ENCODE measurements at places on chromosomes 2 and 18. TPM values are rescaled to one million over a fixed set of nuclear protein-coding genes. Genes with fewer than 3 reads are reported as not detected.
A peak's percentile ranks its signal among the peaks of the same experiment; 100 is the strongest.

- no peak for DNase-seq
These were observed 182.2 kb downstream of the SMAD2 start for GRCh38 chr18:47748093-47748796.

DNA sequence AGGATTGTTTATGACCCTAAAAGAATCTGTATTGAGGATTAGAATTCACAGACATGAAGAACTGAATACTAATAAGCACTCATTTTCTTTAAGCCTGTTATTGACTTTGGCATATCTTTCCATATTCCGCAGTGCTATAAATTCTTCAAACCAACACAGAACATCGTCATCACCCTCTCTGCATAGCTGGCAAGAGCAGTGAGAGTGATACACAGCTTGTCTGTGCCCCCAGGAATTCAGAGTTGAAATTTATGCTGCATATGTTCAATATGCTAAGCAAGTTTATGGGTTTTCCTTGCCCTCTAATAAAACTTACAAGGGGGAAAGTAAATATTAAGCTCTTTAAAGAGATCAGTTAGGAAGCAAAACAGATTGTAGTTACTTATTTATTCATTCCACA is 32.7 kb downstream of the CTLA4 start:
- no peak for DNase-seq

DNA sequence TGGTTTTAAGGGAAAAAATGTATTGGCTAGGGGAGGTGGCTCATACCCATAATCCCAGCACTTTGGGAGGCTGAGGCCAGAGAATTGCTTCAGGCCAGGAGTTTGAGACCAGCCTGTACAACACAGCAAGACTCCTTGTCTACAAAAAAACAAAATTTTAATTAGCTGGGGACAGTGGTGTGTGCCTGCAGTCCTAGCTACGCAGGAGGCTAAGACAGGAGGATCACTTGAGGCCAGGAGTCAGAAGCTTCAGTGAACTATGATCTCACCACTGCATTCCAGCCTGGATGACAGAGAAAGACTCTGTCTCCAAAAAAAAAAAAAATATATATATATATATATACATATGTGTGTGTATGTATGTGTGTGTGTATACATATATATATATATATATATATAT is 18.5 kb downstream of the CCDC88A start:
- no peak for DNase-seq

- no peak for DNase-seq
These were observed 82.8 kb upstream of the PIK3C3 start for GRCh38 chr18:41872206-41872605.

DNA sequence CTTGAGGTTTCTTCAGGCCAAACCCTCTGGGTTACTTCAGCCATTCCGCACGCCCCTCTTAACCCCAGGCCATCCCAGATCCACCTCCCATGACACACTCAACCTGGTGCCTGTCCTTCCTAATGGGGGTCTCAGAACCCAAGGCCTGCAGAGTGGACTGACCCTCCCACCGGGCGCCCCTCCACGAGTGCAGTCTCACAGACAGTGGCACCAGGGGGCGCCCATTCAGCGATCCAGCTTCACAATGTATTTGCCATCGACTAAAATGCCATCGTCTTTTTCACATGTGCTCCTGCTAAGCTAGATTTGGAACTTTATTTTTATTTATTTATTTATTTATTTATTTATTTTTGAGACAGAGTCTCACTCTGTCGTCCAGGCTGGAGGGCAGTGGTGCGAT is 38.5 kb downstream of the INPP5D start:
- peak; percentile 60 for DNase-seq

DNA sequence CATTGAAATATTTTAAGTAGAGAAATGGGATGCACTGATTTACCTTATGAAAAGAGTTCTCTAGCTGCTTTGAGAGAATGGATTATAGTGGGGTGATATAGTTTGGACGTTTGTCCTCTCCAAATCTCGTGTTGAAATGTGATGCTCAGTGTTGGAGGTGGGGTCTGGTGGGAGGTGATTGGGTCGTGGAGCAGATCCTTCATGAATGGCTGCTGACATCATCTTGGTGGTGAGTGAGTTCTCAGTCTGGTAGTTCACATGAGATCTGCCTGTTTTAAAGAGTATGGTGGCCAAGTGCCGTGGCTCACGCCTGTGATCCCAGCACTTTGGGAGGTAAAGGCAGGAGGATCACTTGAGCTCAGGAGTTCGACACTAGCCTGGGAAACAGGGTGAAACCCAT is 58.7 kb upstream of the SH3RF3 start:
- DNase-seq = no peak

DNA sequence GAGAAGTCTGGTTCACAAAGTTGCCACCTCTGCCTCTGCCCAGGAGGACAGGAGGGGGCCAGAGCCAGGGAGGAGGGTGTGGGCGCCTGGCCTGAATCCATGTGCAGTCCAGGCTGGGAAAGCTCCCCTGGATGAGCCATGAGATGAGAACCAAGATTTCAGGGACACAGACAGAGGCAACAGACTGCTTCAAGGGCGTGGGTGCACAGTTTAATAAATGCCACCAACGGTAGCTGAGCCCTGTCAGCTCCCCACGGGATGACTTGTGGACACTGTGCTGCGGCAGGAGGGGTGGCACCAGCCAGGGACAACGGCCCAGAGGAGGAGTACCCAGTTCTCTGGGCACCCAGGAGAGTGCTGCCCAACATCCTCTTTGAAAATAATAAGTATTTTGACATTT is 15.2 kb downstream of the CAPG start:
- DNase-seq = peak; percentile 50

- DNase-seq = no peak
These were observed 11.7 kb downstream of the TTC21B start for GRCh38 chr2:165941827-165942226.

DNA sequence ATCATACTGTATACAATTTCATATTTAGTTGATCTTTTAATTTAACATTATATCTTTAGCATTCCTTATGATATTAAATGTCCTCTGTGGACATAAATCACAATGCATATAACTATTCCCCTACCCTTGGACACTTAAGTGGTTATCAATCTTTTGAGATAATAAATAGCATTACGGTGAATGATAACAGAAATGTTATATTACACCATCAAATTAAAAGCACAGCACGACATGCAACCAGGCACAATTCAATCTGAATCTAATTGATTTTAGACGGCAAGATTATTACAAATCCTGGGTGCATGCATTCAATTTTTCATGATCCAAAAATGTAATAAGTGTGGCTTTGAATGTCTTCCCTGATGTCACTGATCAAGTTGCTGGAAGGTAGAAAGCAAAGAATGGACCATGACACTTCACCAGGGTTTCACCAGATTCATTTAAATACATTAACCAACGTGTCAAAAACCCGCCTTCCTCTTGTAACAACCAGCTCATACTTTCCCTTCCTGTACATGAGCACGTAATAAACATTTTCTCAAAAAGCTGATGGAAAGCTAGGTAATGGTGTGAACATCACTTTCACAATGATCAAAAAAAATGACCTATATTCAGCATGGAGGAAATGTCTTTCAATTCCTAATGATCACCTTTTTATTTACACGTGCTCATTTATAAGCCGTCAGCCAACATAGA is 513.7 kb upstream of the ID2 start:
- DNase-seq = no peak

GRCh38 chr18:49610022-49610445 is 48.2 kb downstream of the LIPG start:
- DNase-seq = no peak

- DNase-seq = no peak
These were observed 19.7 kb downstream of the CHST9 start for GRCh38 chr18:27165412-27165811.

GRCh38 chr2:239890206-239890746 is 134.9 kb downstream of the NDUFA10 start:
- peak; percentile 22 for DNase-seq

GRCh38 chr18:23693846-23694245 is 4.6 kb downstream of the LAMA3 start:
- DNase-seq = no peak

DNA sequence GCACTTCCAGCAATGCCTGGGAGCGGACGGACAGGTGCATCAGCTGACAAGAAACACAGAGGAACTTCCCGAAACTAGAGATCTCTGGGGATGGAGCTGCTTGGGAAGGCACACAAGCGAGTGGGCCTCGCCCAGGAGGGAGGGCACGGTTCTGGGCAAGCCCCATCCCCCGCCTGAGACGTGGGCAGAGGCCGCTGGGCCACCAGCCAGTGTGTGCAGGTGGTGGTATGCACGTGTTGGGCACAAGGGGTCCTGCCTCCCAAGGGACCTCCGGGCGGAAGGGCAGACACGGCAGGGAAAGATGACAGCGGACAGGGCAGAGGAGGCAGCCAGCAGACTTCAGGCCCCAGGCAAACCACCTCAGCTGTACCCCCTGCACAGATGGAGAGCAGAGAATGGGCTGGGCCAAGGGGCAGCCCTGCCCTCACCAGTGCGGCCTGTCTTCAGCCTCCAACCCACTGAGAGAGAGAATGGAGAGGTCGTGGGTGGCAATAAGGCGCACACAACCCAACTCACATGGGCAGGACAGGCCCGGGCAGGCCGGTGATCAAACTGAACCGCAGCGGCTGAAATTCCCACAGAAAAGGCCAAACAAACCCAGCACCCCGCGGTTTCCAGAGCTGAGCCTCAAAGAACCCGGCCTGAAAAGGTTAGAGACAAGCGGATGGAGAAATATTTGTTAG is 51.2 kb downstream of the HDAC4 start:
- DNase-seq = no peak

- no peak for DNase-seq
These were observed 2177.9 kb upstream of the CELF4 start for GRCh38 chr18:39743463-39743862.

GRCh38 chr2:158753641-158754611 is 41.2 kb upstream of the DAPL1 start:
- DNase-seq = no peak

Gene SLC4A5
- 3.9 TPM for total RNA-seq

Gene ATP6V1B1
- 1.4 TPM for total RNA-seq

Gene ALLC
- total RNA-seq = not detected

Gene POTEC
- total RNA-seq = not detected

Gene CMPK2
- total RNA-seq = 4.9 TPM

Gene MATN3
- 1.2 TPM for total RNA-seq

Gene GLB1L
- total RNA-seq = 5.3 TPM

Gene SLC14A1
- 1.4 TPM for total RNA-seq

Gene SPDYA
- total RNA-seq = 0.86 TPM

Gene NGEF
- total RNA-seq = 5.3 TPM

Data from posterior vena cava (tissue), 2 donors.